ENCODE measurements at places on chromosomes 2 and 18. TPM values are rescaled to one million over a fixed set of nuclear protein-coding genes. Genes with fewer than 3 reads are reported as not detected.

Gene TLX2
- 0.43 TPM for polyA plus RNA-seq

Gene MOGAT1
- not detected for polyA plus RNA-seq

Gene SP110
- polyA plus RNA-seq, result 21.8 TPM

Gene NEB
- polyA plus RNA-seq, result 2,015 TPM

Gene CEBPZ
- polyA plus RNA-seq, result not detected
